Stimulated activated CD8-positive, alpha-beta memory T cell treated with anti-CD3 and anti-CD28 coated beads, Interleukin-4, amount 100 ng/mL, for 4 hours (primary cell): ENCODE measurements at places on chromosomes 16 and 17.

DNA sequence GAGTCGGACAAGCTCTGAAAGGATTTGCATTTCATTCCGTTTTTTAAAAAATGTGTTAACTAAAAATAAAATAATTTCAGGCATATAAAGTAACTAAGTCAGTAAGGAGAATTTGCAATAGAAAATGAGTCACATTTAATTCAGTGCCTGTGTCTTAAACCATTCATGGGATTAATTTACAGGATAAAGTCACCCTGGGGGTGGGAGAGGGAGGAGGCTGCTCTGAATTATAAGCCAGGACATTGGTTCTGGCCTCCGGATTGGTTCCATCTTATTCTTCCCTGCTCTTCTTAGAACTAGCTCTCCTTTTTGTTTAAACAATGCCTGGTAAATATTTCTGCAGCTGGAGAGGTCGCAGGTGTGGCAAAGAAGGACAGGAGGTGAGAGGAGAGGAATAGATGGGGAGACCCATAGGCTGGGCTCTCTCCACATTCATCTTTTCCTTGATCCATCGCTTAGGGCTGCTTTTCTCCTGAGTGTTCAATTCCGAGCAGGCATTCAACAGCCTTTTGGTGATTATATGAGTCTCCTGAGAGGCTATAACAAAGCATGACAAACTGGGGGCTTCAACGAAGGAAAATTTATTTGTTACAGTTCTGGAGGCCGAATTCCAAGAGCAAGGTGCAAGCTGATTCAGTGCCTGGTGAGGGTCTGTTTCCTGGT is 319.2 kb downstream of the PHKB start:
- DNase-seq, result no peak

- no peak for DNase-seq
These were observed 294.3 kb downstream of the TOX3 start for GRCh38 chr16:52252680-52253079.

DNA sequence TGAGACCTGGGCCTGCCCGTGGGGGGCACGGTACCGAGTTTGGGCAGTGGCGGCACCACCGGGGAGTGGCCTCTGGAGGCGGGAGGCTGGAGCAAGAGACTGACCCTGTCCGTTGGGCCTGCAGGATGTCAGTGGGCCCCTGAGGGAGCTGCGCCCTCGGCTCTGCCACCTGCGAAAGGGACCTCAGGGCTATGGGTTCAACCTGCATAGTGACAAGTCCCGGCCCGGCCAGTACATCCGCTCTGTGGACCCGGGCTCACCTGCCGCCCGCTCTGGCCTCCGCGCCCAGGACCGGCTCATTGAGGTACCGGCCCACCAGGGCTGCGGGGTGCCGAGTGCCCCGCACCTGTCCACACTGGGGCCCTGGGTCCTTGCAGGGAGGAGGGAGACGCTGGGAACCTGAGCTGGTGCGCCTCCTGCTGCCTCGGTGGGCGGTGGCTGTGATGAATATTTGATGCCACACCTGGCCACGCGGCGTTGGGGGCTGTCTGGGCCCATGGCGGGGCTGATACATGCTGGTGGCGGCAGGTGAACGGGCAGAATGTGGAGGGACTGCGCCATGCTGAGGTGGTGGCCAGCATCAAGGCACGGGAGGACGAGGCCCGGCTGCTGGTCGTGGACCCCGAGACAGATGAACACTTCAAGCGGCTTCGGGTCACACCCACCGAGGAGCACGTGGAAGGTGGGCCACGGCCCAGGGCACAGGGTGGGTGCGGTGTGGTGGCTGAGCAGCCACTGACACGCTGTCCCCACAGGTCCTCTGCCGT is 9.7 kb downstream of the NHERF2 start:
- DNase-seq, result no peak

GRCh38 chr16:19523184-19523558 is 571 bp upstream of the CCP110 start:
- DNase-seq, result no peak

DNA sequence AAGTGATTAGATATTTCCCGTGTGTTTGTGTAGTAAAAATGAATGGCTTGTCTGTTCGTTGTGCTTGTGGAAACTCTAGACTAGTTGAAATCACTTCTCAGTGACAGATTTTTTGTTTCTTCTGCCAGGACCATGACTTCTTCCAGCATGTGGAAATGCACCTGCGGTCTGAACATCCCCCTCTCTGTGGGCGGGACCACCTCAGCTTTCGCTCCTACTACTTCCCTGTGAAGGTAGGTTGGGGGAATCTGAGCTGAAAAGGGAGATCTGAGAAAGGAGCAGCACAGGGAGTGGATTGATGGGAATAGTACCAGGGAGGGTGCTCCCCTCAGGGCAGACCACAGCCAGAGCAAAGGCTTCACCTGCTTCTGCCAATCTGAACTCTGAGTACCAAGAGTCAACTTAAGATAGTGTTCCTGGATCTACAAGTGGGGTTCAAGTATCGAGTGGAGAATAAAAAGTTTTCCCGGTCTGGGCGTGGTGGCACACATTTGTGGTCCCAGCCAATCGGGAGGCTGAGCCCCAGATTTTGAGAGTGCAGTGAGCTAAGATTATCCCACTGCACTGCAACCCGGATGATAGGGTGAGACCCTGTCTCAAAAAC is 47.5 kb downstream of the SF3B3 start:
- DNase-seq, result no peak

- no peak for DNase-seq
These were observed 45.5 kb upstream of the SDK2 start for GRCh38 chr17:73689596-73690275.

GRCh38 chr17:49278076-49278475 is 47.5 kb upstream of the PHOSPHO1 start:
- DNase-seq, result no peak

DNA sequence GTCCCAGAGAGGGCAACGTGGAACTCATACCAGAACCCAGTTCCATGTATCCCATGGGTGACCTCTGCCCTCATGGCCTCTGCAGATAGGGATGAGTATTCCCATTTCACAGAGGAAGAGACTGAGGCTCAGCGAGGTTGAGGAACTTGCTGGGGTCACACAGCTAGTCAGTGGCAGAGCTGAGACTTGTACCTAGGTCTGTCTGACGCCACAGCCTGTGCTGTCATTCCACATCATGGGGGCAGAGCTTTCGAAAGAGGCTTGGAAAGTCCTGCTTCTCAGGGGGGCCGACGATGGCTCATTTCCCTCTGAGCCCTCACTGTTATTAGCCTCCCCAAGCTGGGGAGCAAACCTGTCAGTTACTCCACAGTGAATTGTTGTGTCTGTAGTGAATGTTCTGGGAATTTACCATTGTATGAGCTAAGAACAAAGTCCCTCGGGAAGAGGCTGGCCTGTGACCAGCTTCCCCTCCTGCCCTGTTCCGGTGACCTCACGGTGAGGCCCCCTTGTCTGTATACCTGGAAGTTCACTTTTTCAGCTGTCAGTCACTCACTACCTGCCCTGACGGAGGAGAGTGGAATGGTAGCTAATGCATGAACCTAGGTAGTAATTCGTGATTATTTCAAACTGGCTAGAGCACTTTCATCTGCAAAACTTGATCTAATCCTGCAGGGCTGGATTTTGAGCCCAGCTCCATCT is 8.9 kb downstream of the METTL22 start:
- DNase-seq, result no peak

- DNase-seq, result no peak
These were observed 44.6 kb downstream of the STH start for GRCh38 chr17:46043606-46044005.

DNA sequence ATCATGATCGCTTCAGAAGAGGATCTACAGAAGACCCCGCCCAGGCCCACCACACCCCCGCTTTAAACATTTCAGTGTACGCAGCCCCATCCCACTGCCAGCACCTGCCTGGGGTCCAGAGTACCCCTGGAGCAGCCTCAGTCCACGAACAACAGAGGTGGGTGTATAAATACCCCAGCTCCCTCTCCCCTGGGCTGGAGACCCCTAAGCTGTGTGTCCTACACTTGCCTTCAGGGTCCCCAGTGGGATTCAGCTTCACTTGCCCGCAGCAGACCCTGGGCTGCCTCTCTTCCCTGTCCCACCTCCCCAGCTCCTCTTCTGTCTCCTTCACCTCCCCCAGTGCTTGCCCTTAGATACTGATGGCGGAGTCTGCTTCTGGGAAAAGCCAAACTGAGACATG is 105.7 kb downstream of the RBFOX3 start:
- DNase-seq, result no peak

GRCh38 chr16:77288222-77288621 is 89.0 kb downstream of the SYCE1L start:
- no peak for DNase-seq

DNA sequence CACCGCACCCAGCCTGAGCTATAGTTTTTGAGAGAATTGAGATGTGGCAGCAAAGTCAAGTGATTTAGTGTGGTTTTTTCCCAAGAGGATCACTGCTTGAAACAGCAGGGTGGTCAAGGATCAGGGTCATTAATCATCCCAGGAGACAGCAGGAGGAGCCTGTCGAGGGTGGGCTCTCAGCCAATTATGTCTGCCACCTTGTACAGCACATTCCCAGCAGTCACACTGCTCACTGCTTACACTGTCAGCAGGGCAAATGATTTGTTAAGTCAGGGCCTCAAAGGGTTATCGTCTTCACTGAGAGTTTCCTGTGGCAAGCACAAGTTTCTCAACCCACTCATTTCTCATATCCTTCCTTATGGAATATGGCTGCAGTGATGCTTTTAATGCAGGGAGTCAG is 13.2 kb downstream of the B3GNT9 start:
- no peak for DNase-seq

- no peak for DNase-seq
These were observed 28.6 kb downstream of the CLEC16A start for GRCh38 chr16:10972819-10973464.

- no peak for DNase-seq
These were observed 26.5 kb downstream of the TMEM98 start for GRCh38 chr17:32954477-32954876.

DNA sequence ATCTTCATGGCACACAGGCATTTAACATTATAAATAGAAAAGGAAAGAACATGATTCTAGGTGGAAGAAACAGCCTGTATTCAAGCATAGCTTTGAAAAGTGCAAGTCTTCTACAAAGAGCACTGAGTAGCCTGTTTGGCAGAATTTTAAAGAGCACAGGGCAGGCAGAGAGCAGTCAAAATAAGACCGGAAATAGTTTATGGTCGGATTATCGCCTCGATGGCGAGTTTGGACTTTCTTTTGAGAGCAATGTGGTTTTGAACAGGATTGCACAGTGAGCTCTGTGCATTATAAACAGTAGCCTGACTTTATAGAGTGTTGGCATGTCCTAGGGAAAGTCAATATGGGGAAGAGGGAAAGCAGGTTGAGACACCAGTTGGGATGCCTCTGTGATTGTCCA is 6.2 kb upstream of the TMEM100 start:
- DNase-seq, result no peak

DNA sequence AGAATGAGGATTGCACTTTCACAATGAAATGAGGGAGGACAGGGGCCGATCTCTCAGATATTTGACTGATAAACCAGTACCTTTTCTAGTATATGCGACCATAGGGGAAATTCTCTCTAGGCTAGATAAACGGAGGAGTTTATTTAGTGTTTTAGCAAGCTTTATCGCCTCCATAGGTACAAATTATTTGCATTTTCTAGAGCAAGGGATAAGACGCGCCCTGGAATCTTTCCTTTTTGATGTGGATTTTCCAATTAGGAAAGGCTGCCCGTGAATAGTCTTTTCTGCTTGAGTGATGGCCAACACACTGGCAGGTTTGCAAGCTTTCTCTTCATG is 351 bp upstream of the GDPD1 start:
- DNase-seq, result no peak

GRCh38 chr16:90037276-90037675 is 18.0 kb upstream of the DBNDD1 start:
- DNase-seq, result no peak

GRCh38 chr16:29943846-29944799 is 17.8 kb upstream of the TMEM219 start:
- DNase-seq, result no peak

DNA sequence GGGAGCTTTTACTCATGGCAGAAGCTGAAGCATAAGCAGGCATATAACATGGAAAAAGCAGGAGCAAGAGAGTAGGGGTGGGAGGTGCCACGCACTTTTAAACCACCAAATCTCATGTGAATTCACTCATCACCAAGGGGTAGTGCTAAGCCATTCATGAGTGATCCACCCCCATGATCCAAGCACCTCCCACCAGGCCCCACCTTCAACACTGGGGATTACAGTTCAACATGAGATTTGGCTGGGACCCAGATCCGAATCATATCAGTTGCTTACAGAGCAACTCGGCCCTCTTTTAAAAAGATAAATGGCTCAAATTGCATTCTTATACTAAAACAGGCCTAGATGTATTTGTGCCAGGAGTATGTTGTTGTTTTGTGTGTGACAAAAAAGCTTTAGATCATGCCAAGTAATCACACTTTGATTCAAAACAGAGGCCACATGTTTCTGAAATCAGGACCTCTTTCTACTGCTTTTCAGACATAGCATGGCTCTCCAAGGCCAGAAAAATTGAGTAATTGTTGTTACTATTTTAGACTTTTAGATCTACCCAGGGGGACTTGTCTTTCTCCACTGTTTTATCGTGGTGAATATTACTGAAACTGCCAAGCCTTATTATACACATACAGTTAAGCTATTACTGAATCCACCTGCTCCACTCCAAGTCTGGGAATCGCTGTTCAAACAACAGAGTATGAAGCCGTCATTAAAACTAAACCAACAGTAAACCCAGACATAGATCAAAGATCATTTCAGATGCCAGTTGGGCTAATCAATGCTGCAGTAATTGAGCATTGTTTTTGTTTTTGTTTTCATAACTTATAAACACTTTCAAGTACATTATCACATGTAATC is 163.3 kb downstream of the KCNJ2 start:
- no peak for DNase-seq

DNA sequence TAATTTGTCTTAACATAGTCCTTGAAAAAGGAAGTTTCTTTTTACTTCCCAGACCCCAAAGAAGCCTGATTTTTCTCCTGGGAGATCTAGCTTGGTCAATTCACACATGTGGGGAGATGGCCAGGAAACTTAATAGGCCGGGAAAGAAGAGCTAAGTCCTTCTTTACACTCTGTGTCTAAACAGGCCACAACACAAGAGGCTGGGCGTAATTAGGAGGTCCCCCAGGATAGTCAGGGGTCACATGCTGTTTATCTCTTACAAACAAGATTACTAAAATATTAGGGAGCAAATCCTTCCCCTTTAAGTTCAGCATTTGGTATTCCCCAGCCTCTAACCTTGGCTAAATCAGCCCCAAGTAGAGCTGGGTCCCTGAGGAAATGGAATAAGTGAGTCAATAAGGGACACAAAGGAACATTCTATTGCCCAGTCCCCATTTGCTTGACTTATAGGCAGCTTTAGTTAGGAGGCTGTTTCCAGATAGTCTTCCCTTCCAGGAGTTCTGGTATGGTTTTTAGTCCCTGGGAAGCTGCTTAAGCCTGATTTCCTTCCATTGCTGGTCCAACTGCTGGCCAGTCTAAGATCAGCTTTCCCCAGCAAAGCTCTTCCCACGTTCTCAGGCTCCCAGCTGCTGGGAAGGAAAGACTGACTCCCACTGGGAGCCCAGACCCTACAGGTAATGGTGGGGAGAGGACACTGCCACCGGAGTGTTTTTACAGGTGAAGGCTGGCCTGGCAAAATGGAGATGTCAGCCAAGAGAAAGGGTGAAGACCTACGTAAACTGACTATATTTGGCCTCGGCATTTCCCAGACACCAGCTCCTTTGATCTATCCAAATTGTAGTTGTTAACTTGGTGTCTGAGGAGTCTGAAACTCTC is 14.1 kb upstream of the HOXB9 start:
- DNase-seq, result no peak
